Fibroblast of skin of abdomen (primary cell): ENCODE measurements at places on chromosomes 5 and 9.

DNA sequence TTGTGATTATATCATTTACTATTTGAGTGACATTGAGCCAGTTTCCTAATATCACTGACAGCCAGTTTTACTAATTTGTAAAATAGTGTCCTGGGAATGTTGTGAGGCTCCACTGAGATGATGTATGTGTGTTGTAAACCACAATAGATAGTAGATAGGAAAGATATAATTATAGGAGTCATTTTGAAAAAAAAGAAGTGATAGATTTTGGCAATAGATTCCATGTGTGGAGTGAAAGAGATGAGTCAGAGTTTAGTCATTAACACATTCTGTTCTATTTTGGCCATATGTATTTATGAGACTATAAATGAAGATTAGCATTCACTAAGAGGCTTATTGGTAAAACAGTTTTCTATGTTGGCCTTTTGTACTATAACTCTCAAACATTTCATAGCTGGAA, 388.2 kb downstream of the FAM170A start:
- DNase-seq = peak; percentile 77

GRCh38 chr9:15329539-15330109, 22.6 kb upstream of the TTC39B start:
- DNase-seq = no peak

DNA sequence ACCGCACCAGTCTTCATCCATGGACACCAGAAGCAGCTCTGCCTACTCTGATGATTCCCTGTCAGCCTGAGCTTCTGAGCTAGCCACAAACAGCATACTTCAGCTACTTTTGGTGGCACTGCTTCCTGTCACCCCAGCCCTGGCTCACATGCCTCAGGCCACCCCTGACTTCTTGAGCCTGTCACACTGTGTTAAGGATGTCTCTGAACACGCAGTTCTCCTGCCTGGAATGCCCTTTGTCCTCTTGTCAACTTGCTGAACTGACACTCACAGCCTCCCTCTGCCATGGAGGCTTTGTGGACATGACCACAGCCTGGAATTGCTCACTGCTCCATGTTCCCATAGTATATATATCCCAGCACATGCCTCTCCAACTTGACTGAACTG, 7.2 kb downstream of the MACROH2A1 start:
- no peak for DNase-seq

DNA sequence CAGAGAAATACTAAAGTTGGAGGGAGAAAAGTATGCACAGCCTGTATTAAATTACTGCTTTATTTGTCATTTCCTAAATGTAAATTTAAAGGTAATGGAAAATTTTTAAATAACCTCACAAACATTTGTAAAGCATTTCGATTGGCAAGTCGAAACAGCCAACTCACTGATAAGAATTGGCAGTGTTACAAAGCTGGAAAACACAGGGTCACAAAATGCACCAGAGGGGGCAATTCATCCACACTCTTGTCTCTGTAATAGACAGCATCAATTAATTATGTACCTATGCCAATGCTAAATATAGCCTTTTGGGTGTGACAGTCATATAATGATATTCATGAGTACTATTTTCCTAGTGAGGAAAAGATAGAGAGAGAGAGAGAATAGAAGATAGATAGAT, 140.6 kb upstream of the PRLR start:
- no peak for DNase-seq

DNA sequence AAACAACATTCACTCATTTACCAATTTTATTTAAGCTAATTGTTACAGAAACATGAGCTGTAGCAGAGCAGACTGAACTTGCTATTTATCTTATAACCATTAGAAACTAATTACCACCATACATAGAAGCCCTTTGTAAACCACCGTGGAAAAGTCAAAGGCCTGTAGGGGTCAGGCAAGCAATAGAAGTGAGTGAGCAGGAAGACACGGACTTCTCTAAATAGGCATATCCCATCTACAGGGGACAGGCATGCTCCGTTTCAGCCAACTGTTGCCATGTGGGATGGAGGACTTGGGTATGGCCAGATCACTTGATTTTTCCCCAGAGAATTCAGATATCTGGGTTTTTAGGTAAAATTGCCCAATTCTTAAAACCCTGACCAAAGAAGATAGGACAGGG, 44.8 kb downstream of the PRRC1 start:
- DNase-seq = no peak

- DNase-seq = peak; percentile 9
Observed at GRCh38 chr5:119895066-119895465, 265.7 kb downstream of the FAM170A start.

- DNase-seq = peak; percentile 23
Observed at GRCh38 chr5:125558466-125558865, 812.0 kb upstream of the ZNF608 start.
